ENCODE measurements at places on chromosomes 1 and 21.

DNA sequence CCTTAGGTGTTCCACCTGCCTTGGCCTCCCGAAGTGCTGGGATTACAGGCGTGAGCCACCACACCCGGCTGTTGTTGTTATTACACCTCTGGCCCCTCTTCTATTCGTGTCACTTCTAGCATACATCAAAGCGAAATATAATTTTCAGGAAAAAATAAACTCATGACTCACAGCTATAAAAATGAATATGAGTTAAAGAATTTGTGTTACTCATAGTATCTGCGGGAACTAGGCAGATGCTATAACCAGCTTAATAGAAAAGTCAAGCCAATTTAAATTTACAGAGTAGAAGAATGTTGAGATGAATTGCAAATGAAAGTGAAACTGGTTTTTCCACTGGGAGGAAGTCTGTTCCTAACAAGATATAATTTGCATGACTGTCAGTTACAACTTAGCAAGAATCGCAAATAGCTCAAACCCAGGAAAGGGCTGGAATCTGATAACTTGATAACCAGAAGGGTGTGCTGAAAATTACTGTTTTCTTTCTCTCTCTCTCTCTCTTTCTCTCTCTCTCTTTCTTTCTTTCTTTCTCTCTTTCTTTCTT is 11.2 kb downstream of the OR2W3 start:
- DNase-seq = no peak

GRCh38 chr1:48686159-48686558 is 90.5 kb downstream of the BEND5 start:
- no peak for DNase-seq

DNA sequence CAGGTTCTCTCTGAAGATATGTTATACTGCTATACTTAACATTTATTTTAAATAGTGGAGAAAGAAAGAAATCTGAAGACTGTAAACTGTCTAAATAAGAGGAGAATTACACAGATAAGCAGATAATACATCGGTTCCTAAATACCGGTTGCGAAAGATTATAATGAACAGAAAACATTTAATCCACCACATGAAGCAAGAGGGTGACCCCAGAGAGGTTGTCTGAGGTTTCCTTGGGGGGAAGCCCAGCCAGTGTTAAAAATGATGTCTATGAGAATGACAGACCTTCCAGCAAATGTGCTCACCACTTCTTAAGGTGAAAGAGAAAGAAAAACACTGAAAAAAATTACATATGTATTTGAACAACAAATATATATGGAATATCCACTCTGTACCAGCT is 356.4 kb upstream of the KAZN start:
- no peak for DNase-seq

- DNase-seq = no peak
Observed at GRCh38 chr1:184558691-184559090, 171.9 kb downstream of the C1orf21 start.

- DNase-seq = no peak
Observed at GRCh38 chr1:205476648-205477047, 20.8 kb upstream of the BLACAT1 start.

GRCh38 chr1:45260244-45260643 is 53.8 kb upstream of the ZSWIM5 start:
- DNase-seq = no peak

GRCh38 chr1:221760911-221761310 is 19.0 kb upstream of the DUSP10 start:
- no peak for DNase-seq

- no peak for DNase-seq
Observed at GRCh38 chr1:66282343-66282852, 251.6 kb upstream of the SGIP1 start.

DNA sequence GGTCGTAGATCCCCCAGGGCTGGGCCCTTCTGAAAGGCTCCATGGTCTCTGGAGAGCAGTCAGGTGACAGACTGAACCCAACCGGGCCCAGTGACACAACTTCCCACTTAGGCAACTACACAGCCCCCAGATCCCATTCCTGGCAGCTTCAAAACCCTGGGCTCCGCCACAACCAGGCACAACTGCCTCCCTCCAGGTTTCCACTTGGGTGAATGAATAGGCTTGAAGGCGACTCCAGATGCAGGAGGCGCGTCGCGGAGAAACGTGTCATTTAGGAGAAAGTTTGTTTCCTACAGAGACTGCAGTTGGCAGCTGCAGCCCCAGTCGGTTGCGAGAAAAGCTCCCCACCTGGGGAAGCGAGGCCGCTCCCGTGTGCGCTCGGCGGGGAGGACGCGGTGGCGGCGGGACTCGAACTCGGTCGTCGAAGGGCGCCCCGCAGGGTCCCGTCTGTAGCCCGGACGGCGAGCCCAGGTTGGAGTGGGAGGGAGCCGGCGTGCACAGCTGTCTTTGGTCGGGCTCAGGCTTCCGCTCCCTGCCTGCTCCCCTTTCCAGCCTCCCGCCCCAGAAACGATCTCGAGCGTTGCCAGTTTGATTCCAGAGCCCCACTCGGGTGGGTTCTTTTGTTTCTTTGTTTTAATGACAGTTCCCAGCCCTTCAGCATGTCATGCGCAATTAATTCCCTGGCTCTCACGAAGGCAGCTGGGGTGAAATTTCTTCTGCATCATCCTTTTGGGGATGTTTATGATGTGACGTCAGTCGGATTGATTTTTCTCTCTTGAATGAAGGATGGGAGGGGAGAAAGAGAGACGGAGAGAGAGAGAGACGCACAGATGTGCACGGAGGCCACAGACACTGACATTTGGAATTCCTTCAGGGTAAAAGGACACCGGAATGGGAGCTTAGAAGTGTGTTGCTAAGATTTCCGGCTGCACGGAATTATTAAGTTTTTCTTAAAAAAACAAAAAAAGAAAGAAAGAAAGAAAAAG is 862 bp upstream of the SGIP1 start:
- DNase-seq = no peak

- DNase-seq = peak; percentile 87
Observed at GRCh38 chr21:37563641-37564340, 197.2 kb downstream of the DYRK1A start.

DNA sequence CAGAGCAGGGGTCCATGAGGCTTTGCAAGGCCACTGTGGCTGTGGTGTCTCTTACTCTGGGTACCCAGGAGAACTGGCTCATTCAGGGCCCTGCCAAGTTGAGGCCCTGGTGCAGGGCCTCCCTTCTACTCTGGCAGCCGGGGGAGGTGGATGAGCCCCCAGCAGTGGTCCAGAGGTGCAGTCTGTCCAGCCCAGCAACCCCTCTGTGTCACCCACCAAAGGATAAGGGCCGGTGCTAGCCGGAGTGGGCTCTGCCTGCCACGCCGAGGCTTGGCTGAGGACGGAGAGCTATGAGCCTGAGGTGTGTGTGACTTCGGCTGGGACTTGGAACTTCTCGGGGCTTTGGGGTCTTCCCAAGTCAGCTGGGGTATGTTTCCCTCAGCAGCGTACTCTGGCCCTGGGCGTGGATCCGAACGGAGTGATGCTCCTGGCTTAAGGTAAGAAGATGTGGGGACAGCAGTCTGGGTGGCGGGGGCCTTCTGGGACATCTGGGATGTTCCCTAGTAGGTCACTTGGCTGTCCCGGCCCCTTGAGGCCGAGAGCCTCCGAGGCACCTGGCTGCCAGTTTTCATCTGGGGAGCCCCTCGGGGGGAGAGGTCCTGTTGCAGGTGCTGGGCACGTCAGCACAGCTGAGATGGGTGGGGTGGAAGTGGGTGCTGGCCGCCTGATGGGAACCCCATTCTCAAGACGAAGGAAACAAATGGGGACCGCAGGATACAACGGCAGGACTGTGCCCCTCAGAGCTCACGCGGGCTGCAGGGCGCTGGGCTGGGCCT is 25.9 kb downstream of the RUNX3 start:
- DNase-seq = no peak

- no peak for DNase-seq
Observed at GRCh38 chr1:245168906-245169305, 14.1 kb downstream of the KIF26B start.

DNA sequence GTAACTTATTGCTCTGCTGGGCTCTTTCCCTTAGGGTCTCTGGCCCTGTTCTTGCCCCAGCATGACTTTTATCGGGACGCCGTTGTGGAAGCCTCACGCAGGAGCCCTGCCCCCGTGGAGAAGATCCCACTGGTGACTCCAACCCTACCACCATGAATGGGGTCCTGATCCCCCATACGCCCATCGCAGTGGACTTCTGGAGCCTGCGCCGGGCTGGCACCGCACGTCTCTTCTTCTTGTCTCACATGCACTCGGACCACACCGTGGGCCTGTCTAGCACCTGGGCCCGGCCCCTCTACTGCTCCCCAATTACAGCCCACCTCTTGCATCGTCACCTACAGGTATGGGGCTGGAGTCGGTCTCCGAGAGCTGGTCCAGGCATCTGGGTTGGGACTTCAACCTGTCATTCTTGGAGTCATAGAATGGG is 322 bp downstream of the DCLRE1B start:
- DNase-seq = no peak

GRCh38 chr1:157856538-157856937 is 14.9 kb upstream of the CD5L start:
- DNase-seq = no peak

- no peak for DNase-seq
Observed at GRCh38 chr1:156164125-156164831, 10.9 kb downstream of the SEMA4A start.

- DNase-seq = no peak
Observed at GRCh38 chr1:53296117-53296749, 31.6 kb downstream of the LRP8 start.

GRCh38 chr1:230863449-230863848 is 4.9 kb downstream of the C1orf198 start:
- no peak for DNase-seq

GRCh38 chr1:8992936-8993687 is 33.1 kb downstream of the SLC2A7 start:
- no peak for DNase-seq

GRCh38 chr1:95021805-95022643 is 50.7 kb downstream of the ALG14 start:
- DNase-seq = no peak

- no peak for DNase-seq
Observed at GRCh38 chr1:53708687-53709086, 30.3 kb downstream of the GLIS1 start.
